ENCODE measurements at places on chromosomes 1 and 21. TPM values are rescaled to one million over a fixed set of nuclear protein-coding genes. Genes with fewer than 3 reads are reported as not detected.

GRCh38 chr1:22875241-22875640 lies 97.4 kb downstream of the LACTBL1 start:
- H3K36me3 ChIP-seq, result no peaks in the 10 kb centered on the region
- DNase-seq, result no peak
- no peak overlapping the region for H3K4me3 ChIP-seq
- no peak overlapping the region for H3K27ac ChIP-seq

Gene KRTAP12-4
- total RNA-seq, result not detected

Gene FAM167B
- 0.38 TPM for total RNA-seq

GRCh38 chr1:160885042-160885441 lies at the start of gene ITLN1:
TSS of gene ITLN1 (minus strand) at chr1:160885180. CDS start at chr1:160884877, 303 bp downstream.
- H3K4me3 ChIP-seq, result no peak within 1 kb of the TSS
- H3K4me1 ChIP-seq, result peaks cover 9% of the 10 kb centered on the region
- no peak within 1 kb of the TSS for H3K27ac ChIP-seq

- H3K4me1 ChIP-seq, result peaks cover 21% of the 10 kb centered on the region
- no peaks in the 10 kb centered on the region for H3K36me3 ChIP-seq
- H3K4me3 ChIP-seq, result no peak overlapping the region
- H3K27me3 ChIP-seq, result no peaks in the 10 kb centered on the region
Observed at GRCh38 chr1:151998611-151999362, 5.1 kb upstream of the S100A10 start.

Measured in CD4-positive, alpha-beta T cell (primary cell).